Naive thymus-derived CD8-positive, alpha-beta T cell (primary cell): ENCODE measurements at places on chromosomes 5 and 9.
A peak's percentile ranks its signal among the peaks of the same experiment; 100 is the strongest.

- DNase-seq = no peak
These were observed 899 bp upstream of the SHC3 start for GRCh38 chr9:89179540-89179894.

GRCh38 chr5:139243425-139243970, 45.3 kb upstream of the SIL1 start:
- DNase-seq = no peak

DNA sequence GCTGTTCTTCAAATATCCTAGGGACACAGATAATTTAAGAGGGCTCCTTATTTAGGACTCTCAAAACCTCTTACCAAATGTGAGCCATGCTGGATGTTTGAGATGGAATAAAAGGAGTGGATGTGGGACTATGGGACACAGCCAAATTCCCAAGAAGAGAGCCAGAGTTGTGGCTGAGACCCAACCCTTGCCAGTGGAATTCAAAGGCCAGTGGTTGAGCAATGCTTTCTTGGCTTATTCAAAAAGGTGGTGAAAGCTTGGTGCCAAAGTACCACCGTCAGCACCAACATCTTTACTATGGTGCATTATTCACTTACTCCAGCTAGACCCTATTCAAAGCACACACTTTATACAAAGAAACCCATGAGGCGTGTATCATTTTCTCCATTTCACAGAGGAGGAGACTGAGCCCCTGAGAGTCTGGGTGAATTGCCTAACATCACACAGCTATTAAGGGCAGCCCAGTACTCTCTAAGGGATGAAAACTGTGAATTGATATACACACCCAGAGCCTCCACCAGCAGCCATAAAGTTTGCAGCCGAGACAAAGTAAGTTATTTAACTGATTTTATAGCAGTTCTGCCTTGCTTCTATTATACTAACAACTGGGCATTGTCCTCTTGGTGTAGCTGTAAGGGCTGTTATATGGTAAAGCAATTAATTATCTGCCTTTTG, 391.7 kb downstream of the ACTL7B start:
- DNase-seq = no peak

- peak; percentile 12 for DNase-seq
These were observed 17.0 kb downstream of the NIPSNAP3B start for GRCh38 chr9:104780796-104781395.

DNA sequence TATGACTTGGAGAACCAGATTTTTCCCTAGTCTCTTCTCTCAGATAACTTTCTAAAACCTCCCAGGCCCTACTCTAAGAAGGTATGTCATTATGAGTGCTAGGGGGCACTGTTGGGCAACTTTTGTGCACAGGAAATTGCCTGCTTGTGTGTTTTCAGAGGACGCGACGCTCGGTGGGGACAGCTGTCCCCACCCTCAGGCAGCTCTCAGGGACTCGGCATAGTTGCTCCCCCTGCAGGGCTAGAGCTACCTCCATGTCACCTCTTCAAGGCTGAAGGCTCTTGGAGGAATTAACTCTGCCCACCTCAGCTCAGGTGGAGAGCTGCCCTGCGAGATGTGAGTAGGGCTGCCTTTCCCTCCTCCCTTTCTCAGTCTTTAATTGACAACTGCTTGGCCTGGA, 10.2 kb upstream of the TIFAB start:
- DNase-seq = peak; percentile 50

DNA sequence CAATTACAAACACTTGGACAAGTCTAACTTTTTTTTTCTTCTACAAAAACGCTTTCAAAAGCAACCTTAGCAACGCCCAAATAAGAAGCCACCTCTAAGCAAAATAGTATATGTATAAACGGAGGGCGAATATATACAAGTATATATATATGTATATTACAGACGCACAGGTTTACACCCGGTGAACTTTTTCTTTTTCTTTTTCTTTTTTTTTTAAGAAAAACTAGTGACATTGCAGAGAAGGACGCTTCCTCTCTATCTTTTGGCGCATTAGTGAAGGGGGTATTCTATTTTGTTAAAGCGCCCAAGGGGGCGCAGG, 200 bp downstream of the NPR3 start:
- no peak for DNase-seq

- DNase-seq = no peak
These were observed 132.8 kb upstream of the ALDH1B1 start for GRCh38 chr9:38259519-38260218.

GRCh38 chr5:67299231-67299735, 102.7 kb upstream of the CD180 start:
- no peak for DNase-seq

DNA sequence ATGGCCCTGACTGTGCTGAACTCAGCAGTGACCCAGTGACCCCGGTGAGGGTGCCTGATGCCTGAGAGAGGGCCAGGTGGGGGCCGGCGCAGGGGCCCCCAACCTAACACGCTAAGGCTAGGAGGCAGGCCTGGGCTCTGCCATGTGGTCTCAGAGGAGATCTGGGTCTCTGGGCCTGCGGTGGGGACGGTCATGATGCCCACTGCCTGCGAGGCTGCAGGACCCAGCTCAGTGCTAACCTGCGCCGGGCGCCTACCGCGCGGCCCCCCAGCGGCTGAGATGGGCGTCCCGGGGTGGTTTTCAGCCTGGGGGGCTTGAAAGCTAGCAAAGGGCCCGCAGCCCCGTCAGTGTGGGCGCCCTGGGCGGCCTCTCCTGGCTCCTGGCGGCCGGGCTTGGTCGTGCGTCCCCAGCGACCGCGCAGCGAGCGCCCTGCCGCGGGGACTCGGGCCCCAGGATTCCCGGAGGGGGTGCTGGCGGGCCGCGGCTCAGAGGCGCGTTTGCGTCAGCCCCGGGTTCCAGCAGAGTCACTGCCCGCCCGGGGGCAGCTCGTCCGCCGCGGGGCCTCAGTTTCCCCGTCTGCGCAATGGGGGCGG, 2.5 kb downstream of the EGFL7 start:
- DNase-seq = no peak

GRCh38 chr5:36836831-36837230, 39.7 kb upstream of the NIPBL start:
- DNase-seq = no peak

- DNase-seq = no peak
These were observed 278.6 kb downstream of the SPOCK1 start for GRCh38 chr5:137220523-137220927.

GRCh38 chr5:138110266-138110963, 26.6 kb downstream of the WNT8A start:
- DNase-seq = no peak

GRCh38 chr9:98575379-98576346, 133.1 kb downstream of the GABBR2 start:
- DNase-seq = no peak

- DNase-seq = no peak
These were observed 30.2 kb downstream of the CAPSL start for GRCh38 chr5:35908228-35908627.

DNA sequence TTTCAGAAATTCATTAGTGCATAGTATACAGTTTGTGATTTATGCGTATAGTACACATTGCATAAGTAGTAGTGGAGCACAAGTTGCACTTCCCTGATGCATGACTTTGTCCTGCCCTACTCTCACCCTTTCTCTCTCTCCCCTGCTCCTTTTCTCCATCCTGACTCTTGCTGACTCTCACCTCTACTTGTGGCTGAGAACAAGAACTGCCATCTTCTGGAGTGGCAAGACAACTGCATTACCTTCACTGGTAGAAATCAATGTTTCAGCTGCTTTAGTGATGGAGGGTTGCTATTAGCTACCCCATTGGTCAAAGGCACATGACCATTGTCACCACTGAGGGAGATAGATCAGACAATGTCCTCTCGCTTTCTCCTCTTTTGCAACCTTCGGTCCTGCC, 26.9 kb downstream of the SPEF2 start:
- DNase-seq = no peak

DNA sequence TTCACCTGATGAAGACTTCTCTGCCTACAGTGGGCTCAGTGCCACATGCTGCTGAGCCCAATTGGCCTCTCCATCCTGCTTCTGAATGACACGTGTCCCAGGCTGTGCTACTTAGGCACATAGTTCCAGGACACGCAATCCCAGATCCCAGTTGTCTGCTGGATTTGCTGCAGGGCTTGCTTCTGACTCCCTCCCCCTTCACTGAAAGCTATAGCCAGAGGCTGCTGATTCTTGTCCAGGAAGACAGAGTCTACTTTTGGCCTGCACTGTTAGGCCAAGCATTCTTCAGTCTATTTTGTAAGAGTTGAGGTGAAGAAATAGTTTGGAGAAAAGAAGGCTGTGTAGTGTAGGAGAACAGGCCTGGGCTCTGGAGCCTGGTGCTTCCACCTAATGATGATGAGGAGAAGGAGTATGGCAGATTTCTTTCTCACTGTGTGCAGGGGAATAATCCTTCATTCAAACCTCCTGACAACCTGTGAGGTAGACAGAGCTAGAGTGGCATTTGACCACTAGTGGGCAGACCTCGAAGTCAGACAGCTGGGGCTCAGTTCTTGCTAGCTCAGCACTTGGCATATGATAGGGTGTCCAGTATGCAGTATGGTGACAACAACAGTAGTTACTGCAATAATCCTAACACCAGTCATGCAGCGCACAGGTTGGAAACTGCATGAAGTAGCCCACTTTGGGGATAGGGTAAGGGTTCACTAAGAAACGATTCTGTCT, 19.5 kb upstream of the ASPN start:
- no peak for DNase-seq

DNA sequence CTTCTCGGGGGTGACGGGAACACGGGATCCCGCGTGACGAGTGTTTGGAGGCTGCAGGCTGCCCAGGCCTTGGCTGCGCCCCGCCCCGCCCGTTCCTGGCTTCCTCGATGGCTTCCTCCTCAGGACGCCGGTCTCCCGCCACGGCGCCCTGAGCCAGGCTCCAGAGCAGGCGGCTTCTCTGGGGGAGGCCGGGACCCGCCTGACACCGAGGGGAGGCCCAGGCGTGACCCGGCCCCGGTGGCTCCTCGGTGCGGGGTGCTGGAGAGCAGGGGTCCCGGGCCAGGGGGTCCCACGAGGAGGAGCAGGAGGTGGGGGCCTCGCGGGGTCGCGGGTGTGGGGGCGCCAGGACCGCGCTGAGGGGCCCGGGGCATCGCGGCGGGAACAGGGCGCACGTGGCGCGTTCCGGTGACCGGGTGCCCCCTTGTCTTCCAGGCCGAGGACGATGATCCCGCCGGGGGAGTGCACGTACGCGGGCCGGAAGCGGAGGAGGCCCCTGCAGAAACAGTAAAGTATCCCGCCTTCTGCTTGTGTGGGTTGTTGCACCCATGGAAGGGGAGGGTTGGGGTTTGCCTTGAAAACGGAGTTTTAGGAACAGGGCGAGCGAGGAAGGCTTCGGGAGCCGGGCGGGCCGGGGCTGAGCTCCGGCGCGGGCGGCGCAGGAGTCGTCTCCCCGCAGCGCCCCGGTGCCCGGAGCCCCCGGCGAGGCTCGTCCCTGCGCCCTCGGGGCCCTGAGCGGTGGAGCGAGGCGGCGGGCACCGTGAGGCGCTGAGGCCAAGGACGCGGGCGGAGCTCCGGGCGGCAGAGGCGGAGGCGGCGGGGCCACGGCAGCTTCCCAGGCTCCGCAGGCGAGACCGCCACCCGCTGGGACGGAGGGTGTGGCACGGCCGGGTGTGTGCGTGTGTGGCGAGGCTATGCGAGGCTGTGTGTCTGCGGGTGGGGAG, 22.2 kb downstream of the AHRR start:
- peak; percentile 56 for DNase-seq

DNA sequence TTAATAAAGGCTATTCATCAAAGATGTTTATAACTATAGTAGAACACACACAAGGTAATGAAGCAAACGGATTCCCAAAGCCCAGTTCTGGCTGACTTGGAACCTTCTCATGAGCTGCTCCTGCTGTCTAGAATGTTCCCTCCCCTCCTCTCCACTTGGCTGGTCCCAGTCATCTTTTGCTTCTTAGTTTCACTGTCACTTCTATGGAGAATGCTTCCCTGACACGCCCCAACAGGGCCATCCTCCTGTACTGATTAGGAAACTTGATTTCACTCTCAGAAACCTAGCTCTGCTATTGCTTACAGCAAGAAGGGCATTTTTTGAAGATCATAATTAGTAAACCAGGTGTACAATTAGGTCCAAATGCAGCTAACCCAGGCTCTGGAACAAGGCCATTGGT, 3.2 kb upstream of the RAPGEF1 start:
- no peak for DNase-seq

DNA sequence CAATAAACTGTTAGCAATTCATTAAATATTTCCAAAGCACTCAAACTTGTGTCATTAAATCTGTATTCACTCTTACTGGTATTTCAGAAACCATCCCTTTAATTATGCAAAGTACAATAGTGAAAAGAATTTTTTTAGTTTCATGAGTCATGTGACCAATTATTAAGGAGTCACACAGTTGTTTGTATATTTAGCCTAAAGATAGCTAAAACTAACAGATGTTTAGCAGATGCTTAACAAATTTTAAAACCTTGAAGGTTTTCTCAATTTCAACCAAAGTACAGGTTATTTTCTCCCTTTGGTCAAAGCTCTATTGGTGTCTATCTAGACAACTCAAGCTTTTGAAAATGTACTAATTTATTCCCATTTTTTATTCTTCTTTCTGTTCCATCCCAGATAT, 44.1 kb downstream of the PJA2 start:
- DNase-seq = no peak

DNA sequence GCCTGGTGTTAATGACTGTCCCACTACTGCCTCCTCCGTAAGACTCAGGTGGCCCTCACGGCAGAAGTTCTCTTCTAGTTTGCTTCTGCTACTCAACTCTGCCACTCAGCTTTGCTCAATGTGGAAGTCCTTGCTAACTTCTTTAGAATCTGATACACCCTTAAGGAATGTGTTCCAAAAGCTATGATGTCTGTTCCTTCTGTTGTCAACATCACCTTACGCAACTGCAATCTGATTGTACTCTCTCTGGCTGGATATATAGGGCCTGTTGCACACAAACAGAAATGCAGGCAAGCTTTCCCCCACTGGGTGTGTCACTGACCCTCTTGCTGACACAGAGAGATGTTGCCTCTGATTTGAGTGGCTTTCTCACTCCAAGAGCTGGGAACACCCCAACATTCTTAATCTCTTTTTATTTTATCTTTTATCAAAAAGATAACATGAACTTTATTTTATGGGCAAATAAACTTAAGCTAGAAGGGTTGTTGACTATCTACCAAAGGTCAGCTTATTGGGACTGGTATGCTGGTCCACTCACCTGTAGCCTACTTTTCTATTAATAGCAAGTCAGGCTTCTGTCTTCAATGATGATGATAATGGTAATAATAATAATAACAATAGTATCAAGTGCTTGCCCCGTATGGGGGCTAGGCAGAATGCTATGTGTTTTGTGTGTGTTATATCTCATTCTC, 25.2 kb downstream of the TMEM252 start:
- DNase-seq = no peak

GRCh38 chr5:109374625-109375024, 35.1 kb downstream of the PJA2 start:
- no peak for DNase-seq

- DNase-seq = no peak
These were observed 80.5 kb downstream of the PALM2AKAP2 start for GRCh38 chr9:109860521-109860920.

DNA sequence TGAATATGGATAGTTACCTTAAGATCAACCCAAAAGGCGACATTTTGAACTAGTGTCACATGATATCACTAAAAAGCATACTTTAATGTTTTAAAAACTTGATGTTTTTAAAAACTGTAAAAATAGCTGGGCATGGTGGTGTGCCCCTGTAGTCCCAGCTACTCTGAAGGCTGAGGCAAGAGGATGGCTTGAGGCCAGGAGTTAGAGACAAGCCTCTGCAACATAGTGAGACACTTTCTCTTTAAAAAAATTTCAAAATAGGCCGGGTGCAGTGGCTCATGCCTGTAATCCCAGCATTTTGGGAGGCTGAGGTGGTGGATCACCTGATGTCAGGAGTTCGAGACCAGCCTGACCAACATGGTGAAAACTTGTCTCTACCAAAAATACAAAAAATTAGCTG, 129.5 kb downstream of the NPR3 start:
- DNase-seq = no peak
